Fibroblast of the aortic adventitia (primary cell): ENCODE measurements at places on chromosomes 5 and 9. TPM values are rescaled to one million over a fixed set of nuclear protein-coding genes. Genes with fewer than 3 reads are reported as not detected.

The GRIA1 gene
- total RNA-seq: 1.2 TPM in 1 of 2 replicates, not detected in the other

The CD72 gene
- total RNA-seq: 1.1 and 1.9 TPM in 2 replicates

The SLCO6A1 gene
- total RNA-seq: not detected in 2 replicates

The C6 gene
- 0.27 and 3.4 TPM in 2 replicates for total RNA-seq

The SPATA31D4 gene
- not detected in 2 replicates for total RNA-seq

The TRIM32 gene
- 31.5 and 33.5 TPM in 2 replicates for total RNA-seq

The GRXCR2 gene
- total RNA-seq: 0.09 TPM in 1 of 2 replicates, not detected in the other

The CEP72 gene
- total RNA-seq: 1.6 and 3.5 TPM in 2 replicates

The MTRR gene
- 21.6 and 40.3 TPM in 2 replicates for total RNA-seq

The ANKRD20A1 gene
- total RNA-seq: 0.27 TPM in 1 of 2 replicates, not detected in the other

The C9orf50 gene
- total RNA-seq: 0.98 TPM in 1 of 2 replicates, not detected in the other

The CD14 gene
- total RNA-seq: 0.36 and 4.4 TPM in 2 replicates

The FBXL7 gene
- 12.4 and 12.6 TPM in 2 replicates for total RNA-seq

The CFAP77 gene
- total RNA-seq: not detected in 2 replicates

The NIPSNAP3A gene
- 52.9 and 56.6 TPM in 2 replicates for total RNA-seq

The VCAN gene
- total RNA-seq: 455 and 1,493 TPM in 2 replicates

The ZDHHC11B gene
- total RNA-seq: under 0.01 and 0.74 TPM in 2 replicates

The TUBB4B gene
- 21.8 and 195 TPM in 2 replicates for total RNA-seq

The IFNA21 gene
- total RNA-seq: not detected in 2 replicates

The LVRN gene
- total RNA-seq: 0.90 TPM in 1 of 2 replicates, not detected in the other

The IFNA7 gene
- not detected in 2 replicates for total RNA-seq

The OR1J2 gene
- total RNA-seq: 1.6 TPM in 1 of 2 replicates, not detected in the other

The HRCT1 gene
- 0.81 TPM in 1 of 2 replicates, not detected in the other for total RNA-seq
